ENCODE measurements at places on chromosomes 13 and 19.
A peak's percentile ranks its signal among the peaks of the same experiment; 100 is the strongest.

GRCh38 chr13:97540696-97541095 is 106.7 kb downstream of the RAP2A start:
- no peak for DNase-seq

DNA sequence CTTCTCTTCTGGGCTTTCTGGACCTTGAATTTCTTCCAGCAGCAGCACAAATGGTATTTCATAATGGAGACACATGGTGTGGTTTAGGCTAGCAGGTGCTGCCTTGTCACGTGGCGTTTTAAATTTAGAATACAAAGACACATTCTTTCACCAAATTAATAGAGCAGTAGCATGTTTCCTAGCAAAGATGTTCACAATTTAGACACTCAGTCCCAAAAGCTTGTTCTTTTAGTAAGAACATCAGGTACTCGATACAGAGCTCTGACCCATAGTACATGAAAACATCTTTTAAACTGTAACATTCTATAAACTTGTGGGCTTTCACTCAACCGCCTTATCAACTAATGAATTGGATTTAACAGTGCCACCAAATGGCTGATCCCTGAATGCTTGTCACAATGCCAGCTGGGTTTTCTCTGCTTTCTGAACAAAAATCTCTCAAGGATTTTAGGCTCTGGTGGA is 290.1 kb downstream of the DCLK1 start:
- DNase-seq, result no peak

- DNase-seq, result peak; percentile 62
Observed at GRCh38 chr13:101454767-101455166, 2.3 kb downstream of the ITGBL1 start.

GRCh38 chr19:1425902-1426301 is 12.3 kb upstream of the RPS15 start:
- no peak for DNase-seq

- no peak for DNase-seq
Observed at GRCh38 chr19:14544977-14545715, 15.8 kb downstream of the TECR start.

DNA sequence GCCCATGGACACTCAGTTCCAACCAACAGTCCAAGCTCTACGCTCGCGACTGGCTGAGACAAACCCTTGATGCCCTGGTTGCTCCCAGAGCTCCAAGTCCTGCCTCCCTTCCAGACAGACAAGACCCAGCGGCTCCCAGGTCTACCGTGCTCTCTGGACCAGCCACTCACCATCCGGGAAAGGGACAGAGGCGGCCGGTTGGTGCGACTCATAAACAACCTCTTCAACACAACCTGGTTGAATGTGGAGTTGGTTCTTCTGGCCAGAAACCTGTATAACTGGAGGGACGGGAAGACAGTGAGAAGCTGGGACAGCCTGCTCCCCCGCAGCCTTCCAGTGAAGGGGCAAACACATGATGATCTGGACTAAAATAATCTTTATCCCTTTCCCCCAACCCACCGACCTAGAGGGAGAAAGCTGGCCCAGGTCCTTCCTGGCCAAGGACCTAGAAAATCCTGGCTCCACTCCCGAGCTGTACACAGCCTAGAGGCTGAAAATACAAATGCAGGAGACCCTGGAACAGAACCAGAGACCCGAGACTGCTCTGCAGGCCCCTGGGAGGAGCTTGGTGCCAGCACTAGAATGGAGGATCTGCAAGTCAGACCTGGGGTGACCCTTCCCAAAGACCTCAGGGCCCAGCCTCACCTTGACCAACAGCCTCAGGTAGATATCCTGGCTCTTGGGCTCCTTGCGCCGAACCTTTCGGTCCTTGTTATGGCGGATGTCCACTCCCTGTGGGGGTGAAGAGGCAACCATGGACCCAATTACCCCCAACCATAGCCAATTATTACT is 1.6 kb downstream of the RPL18 start:
- no peak for DNase-seq

DNA sequence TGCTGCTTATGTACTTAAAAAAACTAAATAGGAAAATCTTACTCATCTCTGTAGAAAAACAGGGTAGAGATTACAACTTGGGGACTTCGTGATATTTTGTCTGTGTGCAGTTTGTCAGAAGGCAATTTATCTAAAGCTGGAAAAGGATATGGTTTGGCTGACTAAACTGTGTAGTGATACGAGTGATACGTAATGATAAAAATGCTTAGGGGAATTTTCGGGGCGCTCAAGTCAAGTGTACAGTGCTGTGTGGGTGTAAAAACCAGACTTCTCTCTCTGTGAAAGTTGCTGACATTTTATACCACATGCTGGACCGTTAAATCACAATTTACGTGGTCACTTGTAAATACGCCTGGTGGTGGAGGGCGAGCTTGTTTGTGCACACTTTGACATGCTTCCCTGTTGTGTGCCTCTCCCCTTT is 221.7 kb downstream of the KCNRG start:
- DNase-seq, result no peak

GRCh38 chr19:30760014-30760413 is 387.8 kb downstream of the ZNF536 start:
- DNase-seq, result no peak
